Daoy (cell line): ENCODE measurements at places on chromosomes 7 and 10. TPM values are rescaled to one million over a fixed set of nuclear protein-coding genes. Genes with fewer than 3 reads are reported as not detected.

- DNase-seq = no peak
Observed at GRCh38 chr7:37751096-37751495, 67.5 kb downstream of the GPR141 start.

The EGFR gene
- 58.2 and 66.6 TPM in 2 replicates for total RNA-seq

The PRR15 gene
- 2.3 and 3.5 TPM in 2 replicates for total RNA-seq

- no peak for DNase-seq
Observed at GRCh38 chr7:11625669-11626068, 206.3 kb downstream of the THSD7A start.

- no peak for DNase-seq
Observed at GRCh38 chr7:103797647-103798307, 191.7 kb downstream of the RELN start.
